ENCODE measurements at places on chromosomes 7 and 10.

DNA sequence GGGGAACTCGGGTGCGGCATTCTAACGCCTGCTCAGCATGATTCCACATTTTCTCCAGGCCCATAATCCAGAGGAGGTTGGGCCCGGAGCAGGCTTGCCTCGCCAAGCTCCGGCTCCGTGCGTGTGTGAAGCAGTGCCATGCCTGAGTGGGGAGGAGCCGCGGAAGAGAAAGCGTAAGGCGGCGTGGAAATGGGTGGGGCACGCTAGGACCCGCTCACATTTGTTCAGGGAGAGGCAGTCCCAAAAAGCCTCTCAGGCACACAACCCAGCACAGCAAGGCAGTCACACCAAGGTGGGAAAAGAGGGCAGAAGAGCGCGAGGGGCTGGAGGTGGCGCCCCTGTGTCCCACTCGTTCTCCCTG lies 695 bp upstream of the VDAC2 start:
- peak; percentile 54 for DNase-seq

DNA sequence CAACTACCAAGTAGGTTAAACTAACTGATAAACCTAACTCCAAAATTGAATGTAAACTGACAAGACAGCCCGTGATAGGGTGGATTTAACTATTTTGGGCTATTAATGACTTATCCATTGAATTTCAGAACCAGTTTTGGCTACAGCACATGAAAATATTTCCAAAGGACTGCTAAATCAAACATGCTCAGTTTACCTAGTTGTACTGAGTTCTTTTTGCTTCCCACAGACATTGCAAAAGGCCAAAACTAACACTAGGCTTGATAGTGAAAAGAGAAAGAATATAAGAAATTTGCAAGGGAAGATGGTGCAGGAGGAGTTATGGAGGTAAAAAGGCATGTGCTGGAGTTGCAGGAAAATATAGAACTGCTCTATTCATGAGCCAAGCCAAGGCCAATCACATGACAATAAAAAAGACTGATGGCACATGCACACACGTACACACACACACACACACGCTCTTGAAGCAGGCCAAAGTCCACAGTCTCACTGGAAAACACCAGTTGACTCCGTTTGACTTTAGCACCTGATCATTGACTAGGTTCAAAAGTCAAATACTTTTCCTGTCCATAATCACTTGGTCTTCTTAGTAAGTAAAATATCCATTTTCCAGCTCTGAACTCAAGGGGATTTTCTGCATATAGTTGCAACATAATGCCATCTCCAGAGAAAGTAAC lies 76.0 kb upstream of the AGBL3 start:
- DNase-seq: no peak

GRCh38 chr7:84895563-84895962 lies 291.3 kb downstream of the SEMA3D start:
- no peak for DNase-seq

DNA sequence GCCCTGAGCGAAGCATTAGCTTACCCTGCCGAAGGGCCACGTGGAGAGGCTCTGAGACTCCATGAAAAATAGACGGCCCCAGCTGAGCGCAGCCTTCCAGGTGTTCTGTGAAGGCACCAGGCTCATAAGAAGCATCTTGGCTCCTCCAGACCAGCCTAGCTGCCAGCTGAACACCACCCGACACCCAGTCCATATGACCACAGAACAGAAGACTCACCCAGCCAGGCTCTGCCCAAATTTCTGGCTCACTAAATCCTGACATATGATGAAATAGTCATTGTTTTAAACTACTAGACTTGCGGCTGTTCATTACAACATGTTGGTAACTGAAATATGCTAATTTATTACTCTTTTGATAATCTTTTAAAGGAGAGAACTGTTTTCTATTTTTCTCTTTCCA lies 99.5 kb upstream of the ABI1 start:
- no peak for DNase-seq

DNA sequence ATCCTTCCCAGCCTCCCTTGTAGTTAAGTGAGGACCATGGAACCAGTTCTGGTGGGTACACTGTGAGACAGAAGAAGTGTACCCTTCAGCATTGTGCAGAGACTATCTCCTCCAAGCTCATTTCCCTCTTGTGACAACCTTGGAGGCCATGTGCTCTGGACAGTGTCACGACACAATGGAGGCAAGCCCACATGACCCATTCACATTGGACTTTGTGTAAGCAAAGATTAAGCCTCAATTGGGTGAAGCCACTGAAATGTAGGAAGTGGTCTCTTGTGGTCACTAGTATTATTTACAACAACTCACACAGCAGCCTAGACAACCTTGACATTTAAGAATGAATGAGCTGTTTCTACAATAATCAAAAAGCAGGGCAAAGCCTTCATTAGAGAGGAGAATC lies 124.2 kb downstream of the INHBA start:
- DNase-seq: no peak

DNA sequence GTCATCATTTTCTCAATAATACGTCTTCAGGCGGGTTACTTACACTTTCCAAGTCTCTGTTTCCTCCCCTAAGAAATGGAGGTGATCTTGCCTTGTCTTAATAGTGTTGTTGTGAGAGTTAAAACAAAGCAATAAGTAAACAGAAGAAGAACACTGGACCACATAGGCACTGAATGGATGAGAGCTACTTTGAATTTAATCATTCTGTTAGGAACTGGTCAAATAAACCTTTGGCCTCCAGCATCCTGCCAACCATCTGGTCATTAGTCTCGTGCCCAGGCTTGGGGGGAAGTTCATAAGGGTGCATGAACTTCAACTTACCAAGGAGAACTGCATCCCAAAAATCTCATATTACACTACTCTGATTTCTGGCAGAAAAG lies 109.4 kb upstream of the C7orf33 start:
- no peak for DNase-seq

Data from activated naive CD4-positive, alpha-beta T cell (primary cell).